Left renal cortex interstitium (tissue), 4 donors: ENCODE measurements at places on chromosomes 3 and 15. TPM values are rescaled to one million over a fixed set of nuclear protein-coding genes. Genes with fewer than 3 reads are reported as not detected.

DNA sequence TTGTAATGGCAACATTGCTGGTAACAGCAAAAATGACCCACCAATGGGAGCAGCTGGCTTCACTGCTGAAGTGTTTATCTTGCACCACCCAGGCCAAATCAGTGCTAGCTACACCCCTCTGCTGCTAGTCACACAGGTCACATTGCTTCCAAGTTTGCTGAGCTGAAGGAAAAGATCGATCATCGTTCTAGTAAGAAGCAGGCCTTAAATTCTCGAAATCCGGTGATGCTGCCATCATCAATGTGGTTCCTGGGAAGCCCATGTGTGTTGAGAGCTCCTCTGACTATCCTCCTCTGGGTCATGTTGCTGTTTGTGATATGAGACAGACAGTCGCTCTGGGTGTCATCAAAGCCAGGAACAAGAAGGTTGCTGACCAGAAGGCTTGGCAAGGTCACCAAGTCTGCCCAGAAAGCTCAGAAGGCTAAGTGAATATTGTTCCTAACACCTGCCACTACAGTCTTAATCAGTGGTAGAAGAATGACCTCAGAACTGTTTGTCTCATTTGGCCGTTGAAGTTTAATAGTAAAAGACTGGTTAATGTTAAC lies 21.2 kb downstream of the TM4SF4 start:
- no peak for DNase-seq

Gene GNAT1
- not detected for polyA plus RNA-seq

GRCh38 chr3:69386556-69387385 lies 883 bp upstream of the FRMD4B start:
- no peak for DNase-seq

Gene SPTBN5
- polyA plus RNA-seq, result 4.9 TPM

DNA sequence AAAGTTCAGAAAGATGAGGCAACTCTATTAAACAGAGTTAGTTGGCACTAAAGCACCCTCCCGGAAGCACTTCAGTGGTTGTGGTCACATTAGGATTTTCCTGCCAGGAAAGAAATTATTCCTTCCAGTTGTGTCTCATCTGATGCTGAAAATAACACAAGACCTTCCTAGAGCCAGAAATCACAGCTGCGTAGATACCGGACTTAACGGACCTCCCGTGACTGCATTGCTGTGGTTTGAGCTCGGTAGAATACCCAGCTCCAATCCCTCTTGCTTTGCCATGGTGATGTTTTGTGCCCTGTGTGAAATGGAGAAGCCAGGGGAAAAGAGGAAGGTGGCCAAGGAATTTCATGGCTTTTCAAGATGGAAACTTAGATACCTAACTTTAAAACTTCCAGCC lies 215.0 kb upstream of the IGF1R start:
- DNase-seq, result no peak

DNA sequence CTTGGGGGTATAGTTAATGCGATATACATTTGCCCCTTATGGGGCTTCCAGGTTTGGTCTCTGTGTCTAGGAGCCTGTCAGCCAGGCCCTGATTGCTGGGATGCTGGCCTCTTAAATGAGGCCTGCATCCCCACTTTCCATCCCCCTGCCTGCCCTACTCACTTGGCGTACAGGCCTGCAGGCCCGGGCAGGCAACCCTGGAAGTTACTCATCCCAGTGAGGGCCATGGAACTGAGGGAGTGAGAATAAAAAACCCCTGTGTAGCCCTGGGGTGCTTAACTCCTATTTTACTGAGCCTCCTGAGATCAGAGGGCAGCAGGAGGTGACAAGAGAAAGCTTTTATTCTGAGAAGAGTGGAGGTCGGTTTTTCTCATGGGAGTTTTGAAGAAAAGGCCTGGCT lies 2.0 kb downstream of the DISP2 start:
- DNase-seq, result no peak

DNA sequence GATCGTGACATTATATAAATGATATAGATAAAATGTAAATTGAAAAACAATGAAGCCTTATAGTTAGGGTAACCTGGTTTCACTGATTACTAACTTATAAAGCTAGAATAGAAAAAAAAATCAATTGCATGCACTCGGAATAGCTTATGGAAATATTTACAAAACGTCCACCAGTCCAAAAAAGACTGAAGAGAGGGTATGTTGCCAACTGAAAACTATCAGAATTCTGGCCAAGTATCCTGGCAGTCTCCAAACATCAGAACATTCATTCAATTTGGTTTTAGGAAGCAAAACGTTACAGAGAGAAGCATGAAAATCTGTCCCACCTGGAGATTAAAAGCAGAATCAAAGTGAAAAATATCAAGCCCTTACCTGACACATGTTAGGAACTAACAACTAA lies 892.4 kb downstream of the ROBO1 start:
- DNase-seq, result no peak

Gene SPATA12
- 0.14 TPM for polyA plus RNA-seq

GRCh38 chr3:160601288-160601687 lies 35.9 kb upstream of the KPNA4 start:
- DNase-seq, result no peak

DNA sequence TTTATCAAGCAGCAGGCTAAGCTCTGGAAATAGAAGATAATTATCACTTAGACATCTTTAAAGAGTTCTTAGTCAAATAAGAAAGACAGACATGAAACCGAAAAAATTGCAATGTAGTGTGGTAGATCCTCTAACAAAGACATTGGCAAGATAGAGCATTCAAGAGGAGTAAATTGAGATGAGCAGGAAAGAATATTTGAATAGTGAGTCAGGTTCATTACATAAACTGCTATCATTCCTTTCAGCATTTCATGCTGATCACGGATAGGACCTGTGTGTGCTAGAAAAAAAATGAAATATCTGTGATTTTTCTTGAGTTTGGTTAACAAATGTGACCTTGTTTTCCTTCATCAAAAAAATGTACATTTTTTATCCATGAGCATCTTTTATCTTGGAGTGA lies 460.9 kb downstream of the OTOL1 start:
- DNase-seq, result no peak

Gene CYP1A1
- not detected for polyA plus RNA-seq

GRCh38 chr15:57112178-57112577 lies 193.7 kb downstream of the TCF12 start:
- no peak for DNase-seq

- no peak for DNase-seq
Observed at GRCh38 chr15:40239693-40240618, 1.1 kb downstream of the PAK6 start.

DNA sequence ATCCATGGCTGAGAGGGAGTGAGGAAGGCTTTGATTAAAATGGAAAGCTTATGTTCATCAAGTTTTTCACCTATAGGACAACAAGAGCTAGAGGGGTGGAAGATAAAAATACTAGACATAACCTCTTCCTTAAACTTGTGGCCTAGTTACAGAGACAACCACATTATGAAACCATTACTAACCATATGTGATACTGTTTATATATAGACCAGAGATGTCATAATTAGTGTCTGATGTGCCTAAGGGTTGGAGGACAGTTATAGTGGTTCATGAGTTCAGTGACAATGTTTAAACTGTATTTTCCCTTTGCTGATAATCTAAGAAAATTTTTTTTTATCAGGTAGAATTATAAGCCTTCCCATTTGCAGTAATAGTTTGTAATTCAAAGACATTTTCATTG lies 23.7 kb downstream of the PHLDB2 start:
- DNase-seq, result no peak

GRCh38 chr3:53361852-53362251 lies 14.5 kb upstream of the DCP1A start:
- DNase-seq, result no peak

Gene CEMIP
- polyA plus RNA-seq, result 5.2 TPM

GRCh38 chr15:72491768-72492167 lies 17.6 kb downstream of the ARIH1 start:
- DNase-seq, result no peak

Gene GOLGA8S
- 0.81 TPM for polyA plus RNA-seq
